ENCODE measurements at places on chromosomes 16 and 17. TPM values are rescaled to one million over a fixed set of nuclear protein-coding genes. Genes with fewer than 3 reads are reported as not detected.

Gene TXNL4B
- total RNA-seq: 20.0 TPM

Gene PRAC2
- total RNA-seq: not detected

Gene GFAP
- not detected for total RNA-seq

Gene GLG1
- 53.0 TPM for total RNA-seq

Gene FOXC2
- total RNA-seq: 2.6 TPM

GRCh38 chr17:1120596-1121441 is 59.0 kb downstream of the ABR start:
- DNase-seq: no peak

- no peak for DNase-seq
Measured at GRCh38 chr17:75480281-75480680, 23.8 kb downstream of the TMEM94 start.

DNA sequence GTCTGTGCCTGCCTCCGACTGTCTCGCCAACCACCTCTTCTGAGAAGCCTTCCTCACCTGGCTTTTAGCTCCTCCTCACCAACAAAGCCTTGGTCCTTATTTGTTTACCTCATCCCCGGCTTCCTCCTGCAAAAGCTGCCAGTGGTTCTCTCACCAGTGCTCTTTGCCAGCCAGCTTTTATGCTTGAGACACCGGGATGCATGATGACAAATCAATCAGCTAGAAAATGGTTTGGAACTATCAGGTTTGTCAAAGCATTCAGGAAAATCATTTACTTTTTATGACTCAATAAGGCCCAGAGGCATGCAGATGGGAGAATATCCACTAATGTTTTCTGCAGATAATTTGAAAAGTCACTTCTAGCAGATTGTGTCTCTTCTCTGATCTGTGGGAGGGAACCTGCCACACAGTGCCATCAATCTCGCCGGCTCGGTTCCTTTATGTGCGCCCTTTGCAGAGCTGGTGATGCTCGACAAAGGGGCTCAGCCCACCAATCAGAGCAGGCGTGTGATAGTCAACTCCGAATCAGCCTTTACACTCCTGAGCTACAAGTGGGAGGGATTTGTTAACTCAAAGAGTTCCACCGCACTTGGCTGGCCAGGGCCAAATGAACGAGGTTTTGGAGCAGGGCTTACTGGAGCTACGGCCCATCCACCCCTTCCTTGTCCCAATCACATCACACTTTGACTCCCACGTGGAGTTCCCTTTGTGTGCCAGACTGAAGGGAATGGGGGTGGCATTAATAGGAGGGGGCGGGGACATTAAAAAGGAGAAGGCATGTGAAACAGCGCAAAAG is 85.8 kb downstream of the MRC2 start:
- DNase-seq: no peak

GRCh38 chr16:64627781-64628180 is 494.1 kb downstream of the CDH11 start:
- no peak for DNase-seq

- peak; percentile 34 for DNase-seq
Measured at GRCh38 chr16:8956265-8957062, 7.2 kb downstream of the USP7 start.

GRCh38 chr17:79439493-79439892 is 171.4 kb downstream of the RBFOX3 start:
- no peak for DNase-seq
